Endothelial cell (in vitro differentiated cells): ENCODE measurements at places on chromosomes 11 and 22.

DNA sequence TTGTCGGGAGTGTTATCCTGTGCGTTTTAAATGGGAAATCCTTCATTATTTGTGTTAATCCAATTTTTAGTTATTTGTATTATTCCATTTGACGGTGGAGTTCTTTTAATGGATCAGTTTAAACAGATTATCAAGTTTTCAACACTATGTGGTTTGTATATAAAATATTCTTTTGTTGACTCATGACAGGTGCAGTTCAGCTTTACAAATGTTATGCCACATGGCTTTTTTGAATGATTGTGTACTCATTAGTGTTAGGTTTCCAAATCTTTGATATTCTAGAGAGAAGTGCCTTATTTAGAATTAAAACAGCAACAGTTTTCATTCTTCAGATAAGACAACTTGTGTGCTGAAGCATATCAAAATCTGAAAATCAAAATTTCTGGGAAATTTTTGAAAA, 2.4 kb downstream of the JAM3 start:
- no peak for DNase-seq

- no peak for DNase-seq
Observed at GRCh38 chr11:120011836-120012235, 126.1 kb downstream of the TRIM29 start.

GRCh38 chr11:62217191-62217748, 8.8 kb downstream of the SCGB2A1 start:
- no peak for DNase-seq

- no peak for DNase-seq
Observed at GRCh38 chr22:44574057-44574639, 76.1 kb upstream of the RTL6 start.

DNA sequence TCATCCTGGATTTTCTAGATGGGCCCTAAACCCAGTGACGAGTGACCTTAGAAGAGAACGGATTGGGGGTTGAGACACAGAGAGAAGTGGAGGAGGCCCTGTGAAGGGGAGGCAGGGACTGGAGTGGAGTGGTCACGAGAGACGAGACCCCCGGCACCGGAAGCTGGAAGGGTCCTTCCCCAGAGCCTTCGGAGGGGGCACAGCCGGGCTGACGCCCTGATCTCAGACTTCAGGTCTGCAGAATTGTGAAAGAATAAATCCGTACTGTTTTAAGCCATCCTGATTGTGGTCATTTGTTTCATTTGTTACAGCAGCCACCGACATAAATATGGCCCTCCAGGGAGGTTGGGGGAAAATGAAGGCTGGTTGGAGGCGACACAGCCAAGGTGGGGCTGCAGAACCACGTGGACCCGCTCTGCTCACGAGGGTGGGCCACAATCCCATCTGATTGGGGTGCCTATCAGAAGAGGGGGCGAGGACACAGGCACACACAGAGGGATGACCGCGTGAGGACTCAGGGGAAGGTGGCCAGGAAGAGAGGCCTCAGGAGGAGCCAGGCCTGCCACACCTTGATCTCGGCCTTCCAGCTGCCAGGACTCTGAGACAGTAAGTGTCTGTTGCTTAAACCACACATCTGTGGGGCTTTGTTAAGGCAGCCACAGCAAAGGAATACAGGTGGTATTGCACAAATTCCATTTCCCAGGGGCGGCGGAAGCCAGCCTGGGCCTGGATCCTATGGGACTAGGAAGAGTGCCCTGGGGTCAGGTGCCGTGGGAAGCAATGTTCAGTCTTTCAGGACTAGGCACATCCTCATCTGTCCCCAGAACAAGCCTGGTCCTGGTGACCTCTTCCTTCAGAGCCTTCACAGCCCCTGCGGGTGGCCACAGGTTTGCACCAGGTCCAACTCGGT, 73.3 kb upstream of the SHANK2 start:
- DNase-seq: no peak

DNA sequence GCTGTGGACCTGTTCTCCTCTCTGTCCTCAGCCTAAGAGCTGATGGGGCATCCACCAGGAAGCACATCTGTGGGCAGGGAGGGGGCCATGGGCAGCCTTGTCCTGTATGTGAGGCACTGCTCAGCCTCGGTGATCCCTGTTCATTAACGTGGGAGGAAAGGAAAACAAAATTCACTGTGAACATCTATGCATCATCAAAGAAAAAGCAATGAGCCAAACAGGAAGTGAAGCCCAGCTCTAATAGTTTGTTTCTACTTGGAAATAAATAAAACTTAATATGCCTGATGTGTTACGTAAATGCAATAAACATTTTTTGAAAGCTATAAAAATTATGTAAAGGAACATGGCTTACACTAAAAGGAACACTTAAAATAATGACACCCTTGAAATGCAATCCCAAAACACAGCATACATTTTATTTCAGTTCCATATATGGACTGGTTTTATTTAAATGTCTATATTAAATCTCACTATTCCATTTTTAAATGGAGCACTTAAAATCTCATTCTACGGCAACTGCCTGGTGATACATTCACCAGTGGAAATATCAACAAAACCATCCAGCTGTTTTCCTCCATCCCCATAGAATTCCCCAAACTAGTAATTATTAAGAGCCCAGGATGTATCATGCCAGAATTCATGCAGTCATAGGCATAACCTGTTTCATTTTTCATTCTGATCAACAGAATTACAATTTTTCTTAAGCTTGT, 78.3 kb downstream of the ZNF280B start:
- no peak for DNase-seq

DNA sequence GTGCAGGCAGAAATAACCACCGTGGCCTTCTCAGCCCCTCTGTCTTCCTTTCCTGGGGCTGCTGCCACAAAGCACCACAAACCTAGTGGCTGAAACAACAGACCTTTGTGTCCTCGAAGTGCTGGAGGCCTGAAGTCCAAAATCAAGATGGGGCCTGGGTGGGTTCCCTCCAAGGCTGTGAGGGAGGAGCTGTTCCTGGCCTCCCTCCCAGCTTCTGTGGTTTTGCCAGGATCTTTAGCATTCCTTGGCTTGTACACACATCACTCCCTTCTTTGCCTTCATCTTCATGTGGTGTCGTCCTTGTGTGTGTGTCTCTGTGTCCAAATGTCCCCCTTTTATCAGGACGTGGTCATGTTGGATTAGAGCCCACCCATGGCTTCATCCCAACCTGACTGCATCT, 29.0 kb upstream of the PARVG start:
- no peak for DNase-seq

DNA sequence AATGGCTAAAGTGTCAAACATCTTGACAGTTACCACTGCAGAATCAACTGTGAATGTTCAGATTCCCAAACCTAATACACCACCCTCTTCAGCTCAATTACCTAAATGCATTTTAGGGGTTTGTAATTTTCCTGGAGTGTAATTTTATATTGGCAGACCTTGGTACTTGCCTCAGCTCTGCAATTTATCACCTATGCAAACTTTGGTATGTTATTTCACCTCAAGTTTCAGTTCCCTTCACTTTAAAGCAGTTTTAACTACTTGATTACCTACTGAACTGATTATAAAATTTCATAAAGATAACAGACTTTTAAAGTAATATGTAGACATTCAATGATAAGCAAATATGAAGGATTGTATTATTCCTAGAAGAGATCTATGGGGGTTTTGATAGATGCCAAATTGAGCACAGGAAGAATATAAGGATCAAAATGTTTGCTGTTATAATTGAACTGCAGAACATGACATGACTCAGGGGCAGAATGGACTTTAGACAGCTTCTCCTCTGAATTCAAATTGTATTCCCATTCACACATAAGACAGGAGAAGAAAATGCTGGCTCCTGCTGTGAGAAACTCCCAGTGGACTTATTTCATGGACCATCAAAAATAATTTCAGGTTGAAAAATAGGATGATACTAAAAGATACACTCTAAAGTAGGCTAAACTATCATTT, 491.5 kb upstream of the LUZP2 start:
- no peak for DNase-seq

DNA sequence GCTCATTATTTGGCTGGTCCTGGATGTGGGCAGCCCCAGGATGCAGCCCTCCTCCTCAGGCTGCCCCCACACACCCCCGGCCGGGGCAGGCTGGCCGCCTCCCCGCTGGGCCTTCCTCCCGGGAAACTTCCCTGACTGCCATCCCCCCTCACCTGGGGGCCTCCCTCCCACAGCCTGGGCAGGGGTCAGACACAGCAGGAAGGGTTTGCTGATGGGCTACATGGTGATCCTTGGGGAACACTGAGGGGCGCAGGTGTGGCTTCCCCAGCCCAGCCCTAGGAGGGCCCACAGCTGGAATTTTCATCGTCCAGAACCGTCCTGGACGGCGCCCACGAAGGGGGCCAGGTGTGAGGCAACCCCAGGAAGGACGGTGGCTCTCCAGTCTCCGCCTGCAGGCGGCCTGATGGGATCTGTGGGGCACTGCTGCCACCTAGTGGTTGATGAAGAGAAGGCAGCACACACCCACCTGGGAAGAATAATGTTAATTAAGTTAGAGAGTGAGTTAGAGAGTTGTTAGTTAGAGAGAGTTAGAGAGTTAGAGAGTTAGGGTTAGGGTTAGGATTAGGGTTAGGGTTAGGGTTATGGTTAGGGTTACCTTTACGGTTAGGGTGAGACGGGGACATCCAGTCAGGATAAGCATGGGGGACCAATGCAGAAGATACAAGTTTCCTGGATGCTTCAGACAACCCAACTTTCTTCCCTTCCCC, 75.9 kb upstream of the PRR5 start:
- DNase-seq: peak; percentile 81

DNA sequence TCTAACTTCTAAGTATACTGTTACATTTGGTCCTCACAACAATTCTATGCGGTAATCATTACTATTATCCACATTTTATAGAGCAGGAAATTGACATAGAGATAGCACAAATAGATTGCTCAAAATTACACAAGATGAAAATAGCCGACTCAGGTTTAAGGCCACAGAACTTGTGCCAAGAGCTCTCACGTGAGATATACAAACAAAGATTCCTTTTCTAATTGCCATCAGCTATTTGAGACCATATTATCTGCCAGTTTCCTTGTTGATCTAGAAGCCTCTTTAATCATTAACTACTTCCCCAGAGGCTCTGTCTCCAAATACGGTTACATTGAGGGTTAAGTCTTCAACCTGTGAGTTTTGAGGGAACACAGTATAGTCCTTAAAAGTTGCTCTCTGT, 61.0 kb upstream of the GLYATL1B start:
- DNase-seq: no peak

- DNase-seq: no peak
Observed at GRCh38 chr22:43447380-43447779, 35.6 kb downstream of the MPPED1 start.

- DNase-seq: no peak
Observed at GRCh38 chr11:13101644-13102512, 92.8 kb downstream of the RASSF10 start.

- DNase-seq: no peak
Observed at GRCh38 chr11:66072518-66072917, 2.4 kb downstream of the PACS1 start.

- no peak for DNase-seq
Observed at GRCh38 chr11:115122274-115122673, 381.9 kb downstream of the CADM1 start.

- DNase-seq: no peak
Observed at GRCh38 chr11:2547806-2548205, 103.0 kb downstream of the KCNQ1 start.

- DNase-seq: no peak
Observed at GRCh38 chr22:25153961-25154666, 45.5 kb upstream of the CRYBB3 start.

DNA sequence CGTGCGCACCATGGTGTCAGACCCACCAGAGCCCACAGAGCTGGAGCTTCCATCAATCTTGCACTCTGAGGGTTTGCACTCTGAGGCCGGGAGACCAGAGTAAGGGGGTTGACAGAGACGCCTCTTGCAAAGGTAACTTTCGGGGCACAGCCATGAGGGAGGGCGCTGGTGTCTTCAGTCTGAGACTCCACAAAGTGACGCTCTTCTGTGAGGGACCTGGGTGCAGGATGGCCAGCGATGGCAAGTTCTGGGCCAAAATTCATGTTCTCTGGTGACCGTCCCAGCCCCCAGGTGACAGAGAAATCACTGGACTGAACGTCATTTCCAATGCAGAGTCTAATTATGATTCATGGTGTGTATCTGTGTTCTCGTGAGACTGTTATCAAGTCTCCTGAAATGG, 1395.2 kb downstream of the TBC1D22A start:
- no peak for DNase-seq

DNA sequence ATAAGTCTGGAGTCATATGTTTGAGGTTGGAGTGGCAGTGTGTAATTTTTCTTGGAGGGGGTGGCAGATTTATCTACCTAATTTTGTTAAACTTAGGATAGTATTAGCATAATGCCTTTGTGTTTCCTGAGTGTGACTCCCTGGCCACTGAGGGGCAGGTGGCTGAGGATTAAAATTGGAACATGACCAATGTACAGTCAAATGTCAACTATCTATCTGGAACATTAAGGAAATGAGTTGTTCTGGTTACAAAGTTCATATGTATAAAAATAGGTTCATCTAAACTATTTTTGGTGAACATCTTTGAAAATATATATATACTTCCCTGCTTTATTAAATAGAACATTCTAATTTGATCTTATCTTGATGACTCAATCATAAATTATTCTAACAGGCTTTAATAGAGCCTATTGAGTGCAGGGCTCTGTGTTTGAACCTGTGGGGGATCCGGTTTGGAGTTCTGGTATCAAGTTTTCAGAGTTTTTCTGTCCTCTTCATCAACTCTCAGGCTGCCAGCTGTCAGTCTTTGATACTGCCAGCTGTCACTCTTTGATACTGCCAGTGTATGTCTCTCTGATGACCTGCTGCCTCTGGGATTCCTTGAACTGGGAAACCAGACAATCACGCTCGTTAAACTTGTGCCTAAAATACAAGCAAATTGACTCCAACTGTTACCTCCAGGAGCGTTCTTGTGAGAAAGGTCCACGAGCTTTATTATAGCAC, 309.6 kb downstream of the METTL15 start:
- DNase-seq: no peak

DNA sequence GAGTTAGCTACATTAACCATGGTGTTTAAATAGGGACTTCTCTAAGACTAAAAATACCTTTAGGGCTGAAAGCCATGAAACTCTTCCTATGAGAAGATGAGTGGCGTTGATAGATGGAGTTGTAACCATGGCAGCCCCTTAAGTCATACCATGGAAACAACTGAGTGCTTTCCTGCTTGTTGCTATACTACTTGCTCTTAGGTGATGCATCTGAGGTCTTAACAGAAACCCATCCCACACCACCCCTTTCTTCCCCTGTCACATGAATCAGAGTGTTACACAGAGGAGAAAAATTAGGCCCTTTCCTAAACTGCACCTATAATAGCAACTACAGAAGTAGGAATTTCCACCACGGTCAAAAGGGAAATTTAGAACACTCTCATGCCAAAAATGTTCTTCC, 64.3 kb upstream of the ZC3H12C start:
- DNase-seq: no peak

- DNase-seq: no peak
Observed at GRCh38 chr22:37195921-37196320, 7.9 kb upstream of the C1QTNF6 start.

- DNase-seq: peak; percentile 96
Observed at GRCh38 chr22:28882878-28883656, at the start of gene ZNRF3. Gene ZNRF3, plus strand, starts transcription at chr22:28883572. Its CDS starts 195 bp downstream, at chr22:28883767.

- no peak for DNase-seq
Observed at GRCh38 chr22:19756288-19757128, 4.1 kb upstream of the TBX1 start.

GRCh38 chr11:74019104-74019738, 10.3 kb upstream of the UCP3 start:
- DNase-seq: no peak

- peak; percentile 45 for DNase-seq
Observed at GRCh38 chr11:2399488-2400068, 972 bp upstream of the TSSC4 start.

- DNase-seq: peak; percentile 43
Observed at GRCh38 chr22:37021710-37022482, 2.4 kb downstream of the MPST start.

- peak; percentile 46 for DNase-seq
Observed at GRCh38 chr11:117179048-117179999, 781 bp downstream of the SIDT2 start.
